Activated T-helper 1 cell treated with anti-CD3 and anti-CD28 coated beads, Interleukin-2, amount 50 U/mL, for 16 hours (primary cell): ENCODE measurements at places on chromosomes 7 and 10.

GRCh38 chr10:62831346-62831745 is 15.2 kb upstream of the EGR2 start:
- DNase-seq, result no peak

DNA sequence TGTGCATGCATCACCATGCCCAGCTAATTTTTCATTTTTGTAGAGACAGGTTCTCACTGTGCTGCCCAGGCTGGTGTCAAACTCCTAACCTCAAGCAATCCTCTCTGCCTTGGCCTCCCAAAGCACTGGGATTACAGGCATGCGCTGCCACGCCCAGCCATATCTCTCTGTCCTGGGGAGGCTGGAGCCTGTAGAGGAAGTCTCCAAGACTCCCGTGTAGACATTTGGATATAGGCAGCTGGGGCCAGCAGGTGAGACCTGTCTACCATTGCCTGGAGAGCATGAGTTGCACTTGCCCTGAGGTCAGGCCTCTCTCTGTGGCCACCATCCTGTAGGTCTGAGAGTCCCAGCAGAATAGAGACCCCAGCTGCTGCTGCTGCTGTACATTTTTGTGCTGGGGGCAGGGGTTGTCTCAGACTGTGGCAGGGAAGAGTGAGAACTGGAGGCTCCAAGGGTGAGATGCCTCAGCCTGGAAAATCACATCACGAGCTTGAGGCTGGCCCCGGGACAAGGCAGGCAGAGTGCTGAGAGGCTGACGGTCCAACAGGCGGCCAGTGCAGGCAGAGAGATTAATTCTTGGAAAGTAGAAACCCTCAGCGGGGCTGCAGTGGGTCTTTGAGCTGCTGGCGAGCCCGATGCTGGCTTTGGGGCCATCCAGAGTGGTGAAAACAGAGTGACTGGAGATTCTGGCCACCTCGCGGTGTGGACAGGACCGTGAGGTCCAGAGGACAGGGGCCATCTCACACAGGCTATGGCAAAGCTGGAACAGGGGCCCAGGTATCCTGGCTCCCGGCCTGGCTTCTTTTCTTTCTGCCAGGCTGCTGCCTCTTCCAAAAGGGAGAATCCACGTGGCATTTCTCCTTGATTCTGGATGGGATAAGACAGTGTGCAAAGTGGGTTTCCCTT is 60.9 kb downstream of the TMEM270 start:
- no peak for DNase-seq

DNA sequence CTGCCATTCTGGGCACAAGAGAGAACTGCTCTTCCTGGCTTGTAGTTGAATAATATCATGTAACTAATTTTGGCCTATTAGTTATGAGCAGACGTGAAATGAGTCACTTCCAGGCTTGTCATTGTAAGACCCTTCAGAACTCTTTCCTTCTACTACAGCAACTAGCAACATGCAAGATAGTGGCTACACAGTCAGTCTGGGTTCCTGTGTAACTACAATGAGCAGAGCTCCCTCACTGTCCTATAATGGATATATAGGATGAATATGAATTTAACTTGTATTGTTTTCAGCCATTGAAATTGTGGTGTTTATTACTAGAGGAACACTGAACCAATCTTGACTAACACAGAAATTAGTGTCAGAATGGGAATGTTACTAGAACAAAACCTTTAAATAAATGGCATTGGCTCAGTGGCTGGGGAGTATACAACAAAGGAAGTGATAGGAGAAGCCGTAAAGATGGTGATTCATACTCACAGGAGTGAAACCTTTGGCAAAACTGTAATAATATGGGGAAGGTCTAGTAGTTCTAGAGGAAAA is 2.9 kb upstream of the MTPN start:
- no peak for DNase-seq

- no peak for DNase-seq
These were observed 175.0 kb downstream of the CTNNA3 start for GRCh38 chr10:67520924-67521520.

DNA sequence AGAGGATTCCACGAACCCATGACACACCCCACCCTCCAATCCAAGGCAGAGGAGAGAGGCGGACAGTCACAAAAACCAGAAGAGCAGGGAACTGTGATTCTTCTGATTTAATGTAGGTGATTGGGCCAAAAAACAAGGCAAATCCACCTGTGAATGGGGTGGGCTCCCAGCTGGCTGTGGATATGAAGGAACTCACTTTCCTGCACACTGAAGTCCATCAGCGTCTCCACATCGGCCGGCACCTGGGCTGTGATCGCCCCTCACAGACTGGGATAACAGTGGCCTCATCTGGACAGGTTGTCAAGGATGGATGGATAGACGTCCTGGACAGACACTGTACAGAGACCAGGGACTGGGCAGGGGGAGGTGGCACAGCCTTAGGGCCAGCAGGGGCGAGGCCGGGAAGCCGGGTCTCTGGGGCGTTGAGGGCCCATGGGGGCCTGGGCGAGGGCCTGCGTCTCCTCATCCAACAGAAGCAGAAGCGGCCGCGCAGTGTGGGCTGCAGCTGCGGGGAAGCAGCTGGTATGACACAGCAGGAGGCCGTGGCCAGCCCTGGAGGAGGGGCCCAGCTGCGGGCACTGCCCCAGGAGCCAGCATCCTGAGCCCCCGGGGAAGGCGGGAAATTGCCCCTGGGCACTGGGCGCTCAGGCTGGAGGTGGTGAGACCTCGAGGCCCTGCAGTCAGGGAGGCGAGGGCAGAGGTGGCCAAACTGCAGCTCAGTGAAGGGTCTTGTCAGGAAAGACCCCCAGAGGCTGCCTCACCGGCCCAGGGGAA is 54.2 kb downstream of the DIP2C start:
- DNase-seq, result no peak

GRCh38 chr10:78981257-78981969 is 87.4 kb upstream of the ZMIZ1 start:
- DNase-seq, result no peak

GRCh38 chr7:129538790-129539189 is 36.5 kb downstream of the SMKR1 start:
- DNase-seq, result no peak

DNA sequence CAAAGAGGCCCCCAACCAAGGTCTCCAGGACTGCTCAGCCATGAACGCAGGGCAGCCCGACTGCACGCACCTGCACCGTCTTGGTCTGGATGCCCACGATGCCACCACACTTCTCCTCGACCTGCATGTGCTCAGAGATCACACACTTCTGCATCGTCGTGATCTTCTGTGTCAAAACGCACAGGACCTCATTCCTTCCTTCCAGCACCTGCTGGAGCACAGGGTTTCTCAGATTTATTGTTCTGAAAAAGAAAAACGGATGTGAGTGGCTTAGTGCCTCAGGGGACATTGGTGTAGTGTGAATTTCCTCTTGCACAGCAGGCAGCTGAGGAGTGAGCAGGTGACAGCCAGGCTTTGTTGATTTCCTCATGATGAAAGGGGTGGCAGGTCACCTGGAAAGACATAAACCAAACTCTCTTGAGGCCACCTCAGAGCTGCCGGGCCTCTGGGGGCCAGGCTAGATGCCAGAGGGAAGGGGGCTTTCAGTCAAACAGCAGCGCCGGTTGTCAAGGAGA is 38.2 kb downstream of the GSDME start:
- DNase-seq, result no peak

- no peak for DNase-seq
These were observed 170.0 kb downstream of the SLC25A13 start for GRCh38 chr7:96151889-96152288.

DNA sequence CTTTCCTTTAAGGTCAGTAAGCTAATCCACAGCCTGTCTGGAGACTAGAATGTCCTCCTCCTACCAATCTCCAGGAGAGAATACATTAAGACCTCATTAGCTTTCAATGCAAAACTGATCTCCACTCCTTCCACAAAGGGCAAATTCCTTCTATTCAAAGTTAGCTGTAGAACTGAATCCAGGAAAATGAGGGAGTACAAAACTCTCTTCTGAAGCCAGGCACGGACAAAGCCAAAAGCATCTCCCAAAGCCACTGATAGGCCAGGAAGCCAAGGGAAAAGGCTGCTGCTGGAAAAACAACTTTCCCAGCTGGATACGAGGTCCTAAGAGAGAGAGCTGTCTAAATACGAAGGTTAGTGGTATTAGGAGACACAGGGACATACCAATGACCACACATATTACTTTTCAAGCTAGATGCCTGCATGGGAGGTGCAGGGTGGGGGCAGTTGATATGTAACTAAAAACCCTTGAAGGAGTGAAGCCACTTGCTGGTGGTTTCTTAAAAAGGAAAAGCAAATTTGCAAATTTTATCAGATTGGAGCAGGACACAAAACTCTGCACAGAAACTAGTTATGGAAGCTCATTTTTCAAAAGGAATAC is 43.6 kb downstream of the MKX start:
- DNase-seq, result no peak

- DNase-seq, result no peak
These were observed 35.2 kb downstream of the EEPD1 start for GRCh38 chr7:36188266-36188665.

DNA sequence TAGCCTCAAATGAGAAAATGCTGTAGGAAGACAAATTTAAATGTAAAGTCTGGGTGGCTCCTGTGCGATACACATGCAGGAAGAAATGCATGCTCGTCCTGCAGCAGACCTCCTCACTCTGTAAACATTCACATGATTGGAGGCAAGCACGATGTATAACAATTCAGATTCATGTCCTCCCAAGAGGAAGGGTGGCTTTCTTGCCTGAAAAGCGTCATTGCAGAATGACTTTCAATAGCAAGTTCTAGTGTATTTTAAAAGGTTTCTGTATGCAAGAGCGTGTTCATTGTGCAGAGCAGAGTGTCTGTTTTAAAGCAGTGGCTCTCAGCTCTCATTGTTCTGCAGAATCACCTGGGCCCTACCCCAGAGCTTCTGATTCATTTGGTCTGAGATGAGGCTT is 170.3 kb upstream of the CELF2 start:
- no peak for DNase-seq

- DNase-seq, result no peak
These were observed 1.4 kb upstream of the COBL start for GRCh38 chr7:51318001-51318400.

DNA sequence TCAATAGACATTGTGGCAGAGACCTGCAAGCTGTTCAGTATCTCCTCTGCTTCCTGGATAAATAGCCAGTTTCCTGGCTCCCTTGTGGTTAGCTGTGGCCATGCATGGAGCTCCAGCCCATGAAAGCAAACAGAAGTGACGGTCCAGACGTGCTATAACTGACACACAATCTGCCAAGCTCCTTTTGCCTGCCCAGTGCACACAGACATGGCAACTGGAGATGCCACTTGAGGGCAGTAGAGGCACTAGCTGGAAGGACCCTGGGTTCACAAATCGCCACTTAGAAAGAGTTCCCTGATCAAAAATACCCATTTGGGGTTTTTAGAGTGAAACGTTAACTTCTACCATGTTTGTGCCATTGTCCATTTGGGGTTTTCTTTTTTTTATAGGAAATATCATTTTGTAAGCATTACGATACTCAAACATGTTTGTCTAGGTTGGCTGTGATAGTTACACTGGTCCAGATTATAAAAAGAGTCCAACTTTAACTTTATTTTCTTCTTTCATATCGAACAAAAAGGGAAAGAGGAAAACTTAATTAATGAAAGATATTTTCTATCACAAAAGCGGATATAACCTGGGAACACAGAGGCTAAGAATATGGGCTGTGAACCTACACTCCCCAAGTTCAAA is 31.3 kb downstream of the KIN start:
- no peak for DNase-seq

DNA sequence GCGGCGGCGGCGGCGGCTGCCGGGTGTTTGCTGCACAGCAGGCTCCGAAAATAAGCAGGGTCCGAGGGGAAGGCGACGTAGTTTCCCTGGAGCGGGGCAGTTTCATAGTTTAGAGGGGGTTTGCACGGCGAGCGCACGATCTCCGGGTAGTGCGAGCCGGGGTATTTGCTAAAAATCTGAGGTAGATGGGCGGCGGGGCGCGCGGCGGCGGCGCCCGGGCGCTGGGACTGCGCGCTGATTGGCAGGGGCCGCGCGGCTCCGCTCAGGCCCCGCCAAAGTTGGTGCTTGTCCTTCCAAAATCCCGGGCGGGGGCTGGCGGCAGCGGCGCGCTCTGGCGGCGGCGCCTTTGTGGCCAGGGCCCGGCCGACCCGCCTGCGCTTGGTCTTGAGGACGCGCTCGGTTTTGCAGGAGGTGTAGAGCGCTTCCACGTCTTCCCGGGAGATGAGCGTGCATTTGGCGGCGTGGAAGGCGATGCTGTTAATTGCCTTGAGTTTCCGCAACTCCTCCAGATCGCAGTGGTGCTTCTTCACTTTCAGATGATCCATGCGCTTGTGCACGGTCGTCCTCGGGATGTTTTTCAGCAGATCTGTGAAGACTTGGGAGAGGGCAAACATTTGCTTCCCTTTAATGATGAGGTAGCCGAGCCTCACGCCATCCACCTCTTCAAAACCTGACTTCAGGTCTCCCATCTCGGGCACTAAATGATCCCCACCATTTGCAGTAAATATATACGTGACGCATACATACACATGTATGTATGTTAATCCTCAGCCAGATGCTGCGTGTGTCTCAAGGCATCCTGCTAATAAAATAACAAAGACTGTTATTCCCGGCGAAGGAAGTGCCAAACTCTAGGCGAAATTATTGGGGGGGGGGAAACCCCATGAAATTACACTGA is 8.1 kb downstream of the SKIDA1 start:
- DNase-seq, result no peak
